ENCODE measurements at places on chromosomes 1 and 21.

GRCh38 chr1:175317309-175317708, 124.7 kb upstream of the KIAA0040 start:
- no peak for DNase-seq

DNA sequence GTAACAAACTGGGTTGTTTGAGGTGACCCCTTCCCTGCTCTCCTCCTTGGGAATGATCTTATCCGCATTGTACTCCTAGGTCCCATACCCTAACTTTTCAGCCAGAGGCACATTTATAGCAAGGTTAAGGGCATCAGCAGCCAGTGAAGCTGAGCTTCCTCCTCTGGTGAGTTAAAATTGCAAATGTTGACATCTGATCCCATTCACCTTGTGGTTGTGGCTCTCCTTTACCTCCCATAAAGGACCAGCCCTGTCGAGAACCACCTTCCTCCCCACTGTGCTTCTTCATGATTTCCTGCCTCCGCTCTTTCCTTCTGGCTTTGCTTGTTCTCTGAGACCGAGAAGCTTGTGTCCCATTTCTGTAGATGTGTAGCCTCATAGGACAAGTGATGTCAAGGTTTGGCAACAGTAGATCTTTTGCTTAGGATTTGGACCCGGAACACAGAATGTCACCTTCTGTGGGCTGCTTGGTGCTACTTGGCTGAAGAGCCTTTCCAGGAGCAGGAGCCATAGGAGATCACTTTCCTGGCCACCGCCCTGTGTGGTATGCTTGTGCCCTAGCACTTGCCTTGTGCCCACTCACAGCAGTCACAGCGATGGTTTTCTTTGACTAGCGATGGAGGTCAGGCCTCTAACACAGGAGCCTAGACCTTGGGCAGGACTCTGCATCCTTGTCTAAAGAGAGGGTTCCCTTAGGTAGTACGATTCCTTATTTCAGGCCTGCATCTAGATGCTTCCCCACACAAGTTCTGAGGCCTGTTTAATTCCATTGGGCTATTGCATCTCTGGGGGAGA, 18.8 kb downstream of the SZRD1 start:
- no peak for DNase-seq

DNA sequence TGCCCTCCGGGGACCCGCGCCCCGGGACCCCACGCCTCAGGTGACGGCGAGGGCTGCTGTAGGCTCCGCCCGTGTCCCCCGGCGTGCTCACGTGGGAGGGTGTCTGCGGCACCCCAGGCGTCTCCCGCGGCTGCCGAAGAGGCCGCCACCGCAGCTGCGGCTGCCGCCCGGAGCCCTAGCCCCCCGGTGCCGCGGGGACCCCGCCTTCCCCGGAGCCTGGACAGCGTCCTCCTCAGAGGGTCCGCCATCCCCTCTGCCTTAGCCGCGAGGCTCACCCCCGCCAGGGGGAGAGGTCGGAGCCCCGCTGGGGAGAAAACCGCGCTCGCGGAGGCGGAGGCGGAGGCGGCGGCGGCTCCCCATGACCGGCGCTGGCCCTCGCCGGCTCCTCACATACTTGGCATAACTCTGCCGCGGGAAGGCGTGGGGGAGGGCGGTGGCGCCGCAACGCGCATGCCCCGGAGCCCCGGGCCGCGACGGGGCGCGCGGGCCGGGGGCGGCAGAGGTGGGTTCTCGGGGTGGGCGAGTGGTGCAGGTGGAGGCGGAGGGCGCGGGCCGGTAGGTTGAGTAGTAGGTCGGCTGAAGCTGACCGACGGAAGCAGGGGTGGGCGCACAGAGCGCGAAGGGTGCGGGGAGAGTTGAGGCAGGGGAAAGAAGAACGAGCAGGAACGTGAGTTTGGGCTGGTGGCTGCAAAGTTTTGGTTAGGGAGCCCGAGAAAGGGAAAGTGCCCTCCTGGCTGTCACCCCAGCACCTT, 700 bp upstream of the SYDE2 start:
- DNase-seq = no peak

DNA sequence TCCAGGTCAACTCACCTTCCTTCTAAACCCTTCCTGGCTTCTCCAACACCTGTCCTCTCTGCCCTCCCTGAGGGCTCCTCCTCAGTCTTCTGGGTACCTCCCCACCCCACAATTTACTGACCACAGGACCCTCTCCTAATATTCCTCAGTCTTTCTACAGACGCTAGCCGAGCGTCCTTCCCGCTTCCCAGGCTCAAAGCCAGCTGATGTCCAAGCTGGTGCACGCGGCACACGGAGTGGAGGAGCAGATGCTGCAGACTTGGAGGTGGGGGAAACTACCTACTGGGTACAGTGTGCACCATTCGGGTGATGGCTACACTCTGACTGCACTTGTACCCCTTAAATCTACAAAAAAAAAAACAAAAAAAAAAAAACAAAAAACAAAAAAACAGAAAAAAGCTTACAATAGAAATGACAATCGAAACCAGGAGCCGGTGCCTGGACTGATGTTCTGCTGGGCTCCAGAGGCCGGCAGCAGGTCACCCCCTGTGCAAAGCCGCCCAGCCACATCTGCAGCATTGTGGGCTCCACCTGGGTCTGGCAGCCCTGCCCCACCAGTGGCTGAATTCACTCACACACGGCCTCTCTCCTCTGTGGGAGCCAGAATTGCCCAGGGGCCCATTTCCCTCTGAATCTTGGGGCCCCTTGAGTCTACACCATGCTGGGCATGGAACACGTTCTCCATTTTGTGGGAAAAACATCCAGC, 7.0 kb downstream of the TRIM11 start:
- no peak for DNase-seq

DNA sequence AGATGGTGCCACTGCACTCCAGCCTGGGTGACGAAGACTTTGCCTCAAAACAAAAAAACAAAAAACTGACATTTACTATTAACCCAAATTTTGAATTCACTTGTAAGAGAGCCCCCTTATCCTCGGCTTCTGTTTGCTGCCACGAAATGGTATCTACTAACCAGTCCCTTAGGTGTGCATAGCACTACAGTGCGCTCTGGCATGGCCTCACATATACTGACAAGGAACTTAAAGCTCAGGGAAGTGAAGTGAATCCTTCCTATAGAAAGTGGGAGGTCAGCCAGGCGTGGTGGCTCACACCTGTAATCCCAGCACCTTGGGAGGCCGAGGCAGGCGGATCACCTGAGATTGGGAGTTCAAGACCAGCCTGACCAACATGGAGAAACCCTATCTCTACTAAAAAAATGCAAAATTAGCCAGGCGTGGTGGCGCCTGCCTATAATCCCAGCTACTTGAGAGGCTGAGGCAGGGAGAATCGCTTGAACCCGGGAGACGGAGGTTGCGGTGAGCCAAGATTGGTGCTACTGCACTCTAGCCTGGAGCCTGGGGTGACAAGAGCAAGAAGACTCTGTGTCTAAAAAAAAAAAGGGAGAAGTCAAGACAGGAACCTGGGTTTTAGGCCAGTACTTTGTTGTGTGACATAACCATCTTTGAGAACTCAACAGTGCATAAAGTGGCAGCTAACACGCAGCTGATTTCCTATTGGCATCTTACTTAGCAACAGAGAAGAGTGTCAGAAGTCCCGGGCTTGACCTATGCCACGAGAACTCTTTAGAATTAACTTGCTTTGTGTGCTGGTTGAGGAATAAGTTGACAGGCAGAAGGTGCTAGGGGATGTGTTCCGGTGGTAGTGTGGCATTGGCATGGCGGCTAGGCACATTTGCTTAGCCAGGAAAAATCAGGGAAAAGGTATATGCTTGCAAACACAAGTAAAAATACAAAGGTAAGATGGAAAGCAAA, 16.8 kb downstream of the ERRFI1 start:
- no peak for DNase-seq

GRCh38 chr1:31733389-31734219, 29.8 kb upstream of the COL16A1 start:
- DNase-seq = no peak

- no peak for DNase-seq
Observed at GRCh38 chr1:26045722-26046245, at the start of gene SLC30A2. SLC30A2 (minus strand) TSS chr1:26046118; CDS start chr1:26045896, 222 bp downstream.

- no peak for DNase-seq
Observed at GRCh38 chr1:163308811-163309210, 12.9 kb upstream of the NUF2 start.

GRCh38 chr1:26811057-26811456, 15.4 kb upstream of the ZDHHC18 start:
- no peak for DNase-seq

DNA sequence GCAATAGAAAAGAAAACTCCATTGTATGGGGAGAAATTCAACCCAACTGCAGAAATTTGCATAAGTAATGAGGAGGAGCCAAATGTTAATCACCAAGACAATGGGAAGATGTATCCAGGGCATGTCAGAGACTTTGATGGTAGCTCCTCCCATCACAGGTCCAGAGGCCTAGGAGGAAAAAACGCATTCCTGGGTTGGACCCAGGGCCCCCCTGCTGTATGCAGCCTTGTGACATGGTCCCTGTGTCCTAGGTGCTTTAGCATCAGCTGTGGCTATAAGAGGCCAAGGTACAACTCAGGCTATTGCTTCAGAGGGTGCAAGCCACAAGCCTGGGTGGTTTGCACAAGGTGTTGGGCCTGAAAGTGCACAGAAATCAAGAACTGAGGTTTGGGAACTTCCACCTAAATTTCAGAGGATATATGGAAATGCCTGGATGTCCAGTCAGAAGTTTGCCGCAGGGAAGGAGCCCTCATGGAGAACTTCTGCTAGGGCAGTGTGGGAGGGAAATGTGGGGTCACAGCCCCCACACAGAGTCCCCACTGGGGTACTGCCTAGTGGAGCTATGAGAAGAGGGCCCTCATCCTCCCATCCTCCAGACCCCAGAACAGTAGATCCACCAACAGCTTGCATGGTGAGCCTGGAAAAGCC, 162.3 kb downstream of the TGFB2 start:
- DNase-seq = no peak

DNA sequence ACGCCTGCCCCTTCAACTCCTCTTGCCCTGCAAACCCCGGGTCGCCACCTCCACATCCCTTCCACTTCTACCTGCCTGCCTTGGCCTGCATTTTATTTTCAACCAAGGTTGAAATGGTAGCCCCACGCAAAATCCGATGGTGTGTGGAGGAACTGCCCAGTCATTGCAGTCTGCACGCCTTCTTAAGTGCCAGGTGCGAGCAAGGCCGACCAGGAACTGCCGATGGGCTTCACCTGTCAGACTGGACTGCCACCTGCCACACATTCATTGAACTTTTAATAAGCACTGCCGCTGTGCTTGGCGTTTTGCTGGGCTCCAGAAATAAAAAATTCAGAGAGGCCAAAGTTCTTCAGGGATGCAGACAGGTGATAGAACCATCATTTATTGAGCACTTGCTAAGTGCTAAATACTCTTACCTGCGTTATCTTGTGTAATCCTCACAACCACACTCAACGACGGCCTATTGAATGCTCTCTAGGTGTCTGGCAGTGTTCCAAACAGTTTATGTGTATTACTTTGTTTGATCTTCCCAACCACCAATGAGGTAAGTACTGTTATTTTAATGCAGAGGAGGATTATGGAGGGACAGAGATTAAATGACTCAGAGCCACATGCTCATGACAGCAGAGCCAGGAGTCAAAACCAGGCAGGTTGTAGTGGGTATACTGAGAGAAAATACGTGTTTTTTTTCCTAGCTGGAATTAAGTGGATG, 36.2 kb downstream of the CACHD1 start:
- DNase-seq = no peak

- DNase-seq = no peak
Observed at GRCh38 chr21:21029164-21029563, 31.0 kb downstream of the NCAM2 start.

GRCh38 chr1:17728123-17728712, 26.9 kb upstream of the ACTL8 start:
- DNase-seq = no peak

- no peak for DNase-seq
Observed at GRCh38 chr1:67685558-67686266, 711 bp downstream of the GADD45A start.

DNA sequence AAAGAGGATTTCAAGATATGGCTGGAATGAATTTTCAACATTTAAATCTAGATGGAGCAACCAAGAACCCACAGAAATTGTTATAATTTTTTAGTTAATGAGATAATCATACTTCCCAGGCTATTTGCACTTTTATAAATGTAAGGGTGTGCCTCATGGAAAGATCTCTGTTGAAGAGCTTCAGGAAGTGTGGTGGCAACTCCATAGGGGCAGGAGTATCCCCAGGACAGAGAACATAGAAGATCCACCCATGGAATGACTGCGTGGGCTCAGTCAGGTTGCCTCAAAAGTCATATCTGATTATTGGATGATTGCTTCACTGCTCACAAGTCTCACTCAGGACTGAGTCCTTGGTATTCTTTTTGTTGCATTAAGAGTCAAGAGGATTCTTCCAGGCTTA, 167.4 kb upstream of the KIAA0040 start:
- no peak for DNase-seq

GRCh38 chr1:22711071-22711470, 432 bp downstream of the EPHB2 start:
- DNase-seq = no peak

- no peak for DNase-seq
Observed at GRCh38 chr1:220313576-220313975, 41.3 kb upstream of the RAB3GAP2 start.

DNA sequence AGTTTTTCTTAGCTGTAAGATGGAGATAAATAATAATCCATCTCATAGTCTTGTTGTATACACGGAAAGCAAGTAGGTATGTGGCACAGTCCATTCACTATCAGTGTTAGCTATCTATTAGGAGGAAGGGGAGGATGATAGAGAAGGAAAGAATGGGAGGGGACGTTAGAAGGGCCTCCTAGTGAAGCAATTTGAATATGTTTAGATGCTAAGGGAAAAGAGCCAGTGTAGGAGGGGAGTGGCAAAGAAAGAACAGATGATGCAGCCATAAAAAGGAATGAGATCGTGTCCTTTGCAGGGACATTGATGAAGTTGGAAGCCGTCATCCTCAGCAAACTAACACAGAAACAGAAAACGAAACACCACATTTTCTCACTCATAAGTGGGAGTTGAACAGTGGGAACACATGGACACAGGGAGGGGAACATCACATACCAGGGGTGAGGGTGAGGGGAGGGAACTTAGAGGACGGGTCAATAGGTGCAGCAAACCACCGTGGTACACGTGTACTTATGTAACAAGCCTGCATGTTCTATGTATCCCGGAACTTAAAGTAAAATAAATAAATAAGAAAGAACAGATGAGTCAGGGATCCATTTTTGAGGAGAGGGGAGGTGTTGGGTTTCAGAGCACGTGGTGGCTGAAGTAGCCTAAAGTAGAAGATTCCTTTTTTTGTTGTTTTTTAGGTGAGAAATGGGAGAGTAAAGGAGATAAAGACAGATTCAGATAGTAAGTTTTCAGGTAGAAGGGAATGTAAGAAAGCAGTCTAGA, 124.1 kb downstream of the POU2F1 start:
- DNase-seq = no peak

DNA sequence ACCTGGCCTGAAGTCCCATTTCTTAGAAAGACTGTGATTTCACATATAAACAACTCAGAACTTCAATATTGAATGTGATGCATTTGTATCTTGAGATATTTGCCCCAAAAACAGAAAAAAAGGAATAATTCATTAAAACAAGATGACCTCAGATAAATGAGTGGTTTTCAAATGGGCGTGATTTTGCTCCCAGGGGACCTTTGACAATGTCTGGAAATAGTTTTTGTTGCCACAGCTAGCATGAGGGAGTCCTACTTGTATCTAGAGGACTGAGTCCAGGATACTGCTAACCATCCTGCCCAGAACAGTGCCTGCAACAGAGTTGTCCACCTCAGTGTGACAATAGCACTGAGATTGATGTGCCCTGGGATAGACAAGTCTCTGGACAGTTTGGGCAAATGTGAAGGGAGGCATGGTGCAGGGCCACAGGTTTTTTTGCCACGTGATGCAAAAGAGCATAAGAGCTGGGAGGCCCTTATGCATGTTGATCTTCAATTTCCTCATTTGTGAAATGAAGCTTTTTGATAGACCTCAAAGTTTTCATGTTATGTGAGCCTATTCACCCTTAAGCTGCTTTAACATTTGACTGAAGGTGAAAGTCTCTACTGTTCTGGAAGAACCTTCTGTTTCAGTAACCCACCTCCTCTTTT, 46.2 kb downstream of the MAP3K7CL start:
- no peak for DNase-seq
